Prostate gland (tissue), 2 donors: ENCODE measurements at places on chromosomes 7 and 10.

GRCh38 chr10:100996678-100997359 lies 2.8 kb upstream of the LZTS2 start:
- DNase-seq: no peak

GRCh38 chr7:136528329-136528728 lies 340.1 kb upstream of the CHRM2 start:
- no peak for DNase-seq

DNA sequence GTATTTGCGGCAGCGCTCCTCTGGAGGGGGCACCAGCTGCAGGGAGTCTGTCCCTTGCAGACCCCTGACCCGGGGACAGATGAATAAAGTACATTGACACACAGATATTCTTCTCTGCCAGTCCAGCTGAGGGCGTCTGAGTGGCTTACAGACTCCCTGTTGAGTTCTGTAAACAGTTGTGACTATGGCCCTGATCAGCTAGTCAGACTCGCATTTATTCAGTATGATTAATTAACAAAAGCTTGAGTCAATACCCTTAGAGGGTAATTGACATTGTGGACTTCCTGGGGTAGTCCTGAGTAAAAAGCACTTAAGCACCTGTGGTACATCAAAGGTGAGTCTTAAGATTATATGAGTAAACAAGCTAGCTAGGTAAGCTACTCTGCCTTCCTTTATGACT lies 21.0 kb downstream of the ANKRD30A start:
- no peak for DNase-seq

DNA sequence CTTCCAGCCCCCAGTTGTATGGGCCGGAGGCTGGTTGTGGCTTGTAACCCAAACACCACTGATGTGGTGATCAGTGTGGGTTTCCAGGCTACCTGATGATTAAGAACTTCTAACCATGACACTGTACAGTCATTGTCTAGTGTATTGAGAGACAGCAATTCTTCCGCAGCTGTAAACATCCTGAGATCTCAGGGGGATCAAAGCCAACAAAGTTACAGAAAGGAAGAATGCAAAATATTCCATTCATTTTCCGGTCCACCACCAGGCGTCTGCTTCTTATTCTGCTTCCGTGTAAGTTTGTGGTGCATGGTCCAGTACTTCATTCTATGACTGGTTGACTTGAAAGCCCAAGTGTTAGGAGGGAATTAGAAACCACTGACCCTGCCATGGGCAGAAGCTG lies 10.3 kb upstream of the GLI3 start:
- DNase-seq: no peak

DNA sequence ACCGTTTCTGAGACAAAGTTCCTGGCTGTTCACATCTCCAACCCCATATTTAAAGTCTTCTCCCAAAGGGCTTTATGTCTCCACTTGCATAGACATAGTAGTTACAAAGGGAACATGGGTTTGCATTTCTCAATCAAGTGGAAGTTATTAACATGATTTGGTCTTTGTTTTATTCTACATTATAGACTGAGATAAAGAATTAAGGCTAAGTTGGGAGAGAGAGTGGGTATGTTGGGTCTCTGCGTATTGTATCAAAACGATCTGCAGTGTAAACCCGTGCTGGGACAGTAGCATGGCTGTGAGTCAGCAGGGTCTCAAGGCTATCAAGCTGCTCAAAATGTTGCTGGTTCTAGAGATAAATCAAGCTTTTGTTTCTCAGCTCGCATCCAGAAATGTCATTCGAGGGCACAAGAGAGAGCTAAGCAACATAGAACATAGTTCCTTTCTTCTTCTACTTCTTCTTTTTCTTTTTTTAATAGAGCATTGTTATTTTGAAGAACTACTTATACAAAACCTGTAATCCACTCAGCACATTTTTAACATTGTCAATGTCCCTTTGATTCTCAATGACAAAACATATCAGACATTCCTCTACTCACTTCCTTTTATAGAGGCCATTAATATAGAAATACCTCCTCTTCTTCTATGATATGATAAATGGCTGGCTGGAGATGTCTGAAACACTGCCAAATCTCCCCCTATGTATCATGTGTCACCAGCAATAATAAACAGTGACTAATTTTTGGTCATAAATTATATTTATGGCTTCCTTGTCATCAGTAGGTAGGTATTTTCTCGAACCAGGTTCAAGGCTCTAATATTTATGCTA lies 34.5 kb upstream of the RHOBTB1 start:
- DNase-seq: no peak

DNA sequence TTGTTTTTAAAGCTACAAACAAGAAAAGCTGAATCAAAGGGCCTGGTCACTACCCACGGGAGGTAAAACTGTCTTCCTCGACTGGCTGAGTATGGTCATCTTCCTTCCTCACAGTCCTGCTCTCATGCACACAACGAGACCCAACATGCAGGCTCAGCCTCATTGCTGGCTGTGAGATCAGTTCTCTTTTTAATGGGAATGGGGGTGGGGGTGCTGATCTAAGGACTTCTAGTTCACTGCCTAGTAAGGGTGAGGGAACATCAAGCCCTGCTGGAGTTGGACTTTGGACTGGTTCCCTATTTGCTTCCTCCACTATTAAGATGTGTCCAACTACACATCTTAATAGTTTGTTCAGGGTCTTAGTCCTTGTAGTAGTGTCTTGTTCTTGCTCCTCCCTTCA lies 48.2 kb downstream of the ABCB4 start:
- no peak for DNase-seq

- no peak for DNase-seq
Measured at GRCh38 chr7:30080818-30081217, 52.6 kb downstream of the PLEKHA8 start.

- no peak for DNase-seq
Measured at GRCh38 chr7:105112440-105113418, 98.7 kb downstream of the KMT2E start.

DNA sequence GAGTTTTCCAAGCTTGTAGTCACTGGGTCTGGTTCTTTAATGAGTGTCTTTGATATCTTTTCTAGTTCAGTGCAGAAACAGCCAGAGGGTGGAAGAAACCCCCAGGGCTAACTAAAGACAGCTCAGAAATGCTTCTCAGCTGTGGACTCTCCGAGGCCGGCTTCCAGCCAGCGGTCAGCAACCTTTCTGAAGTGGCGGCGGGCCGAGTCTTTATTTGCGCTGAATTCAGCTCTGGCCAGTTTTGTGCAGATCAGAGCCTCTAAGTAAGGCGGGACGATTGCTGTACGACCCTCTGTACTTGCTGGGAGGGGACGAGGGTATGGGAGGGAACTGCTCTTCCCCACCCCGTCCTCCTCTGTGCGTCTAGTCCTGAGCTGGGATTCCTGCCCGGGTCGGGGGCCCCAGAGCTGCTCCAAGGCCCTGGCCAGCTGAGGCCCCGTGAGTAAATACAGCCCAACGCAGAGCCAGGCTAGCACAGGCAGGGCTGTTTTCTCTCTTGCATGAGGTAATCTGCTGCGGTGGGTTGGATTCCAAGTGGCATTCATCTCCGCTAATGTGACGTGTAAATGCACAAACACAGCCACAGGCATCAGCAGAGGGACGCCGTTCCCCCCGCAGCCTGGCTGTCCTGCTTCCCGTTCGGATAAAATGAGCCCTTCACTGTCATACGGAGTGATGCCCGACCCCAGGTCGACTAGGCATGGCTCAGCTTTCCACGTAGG lies 159.8 kb downstream of the PIP4K2A start:
- DNase-seq: peak; percentile 54

- no peak for DNase-seq
Measured at GRCh38 chr7:28410628-28411531, 1.4 kb upstream of the CREB5 start.

- DNase-seq: no peak
Measured at GRCh38 chr10:78905015-78905956, 163.5 kb upstream of the ZMIZ1 start.

DNA sequence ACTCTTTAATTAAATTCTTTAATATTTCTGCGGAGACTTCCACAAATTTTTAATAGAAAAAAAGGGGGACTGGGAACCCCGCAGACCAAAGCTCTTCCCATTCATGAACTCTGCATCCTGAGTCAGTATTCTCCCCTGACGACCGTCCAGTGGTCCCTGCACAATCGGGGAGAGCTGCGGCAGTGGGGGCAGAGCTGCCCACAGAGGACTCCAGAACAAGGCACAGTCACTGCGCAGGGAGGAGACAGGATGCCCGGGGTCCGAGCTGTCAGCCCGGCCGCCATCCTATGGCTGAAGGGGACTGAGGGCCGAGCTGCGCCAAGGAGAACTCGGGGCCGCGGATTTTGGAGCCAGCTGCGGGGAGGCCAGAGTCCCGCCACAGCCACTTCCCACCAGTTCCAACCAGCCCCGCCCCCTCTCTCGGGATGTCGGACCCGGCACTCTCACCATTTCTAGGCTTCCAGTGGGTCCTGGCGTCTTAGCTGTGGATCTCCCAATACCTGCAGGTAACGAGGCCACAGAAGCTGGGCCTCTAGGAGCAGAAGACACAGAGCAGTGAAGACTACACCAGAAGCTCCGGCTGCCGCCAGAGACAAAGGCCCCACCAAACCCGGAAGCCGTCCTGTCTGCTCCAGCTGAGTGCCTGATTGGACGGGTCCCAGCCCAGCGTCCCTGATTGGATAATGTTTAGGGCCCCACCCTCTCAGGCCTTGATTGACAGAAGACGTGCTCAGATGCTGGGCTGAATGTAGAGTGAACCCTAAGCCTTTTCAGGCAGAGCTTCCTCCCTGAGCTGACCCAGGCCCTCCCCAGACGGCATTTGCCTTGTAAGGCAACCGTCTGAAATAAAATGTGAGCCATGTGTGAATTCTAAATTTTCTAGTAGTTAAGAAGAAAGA lies at the start of gene ERV3-1:
Gene ERV3-1 (minus strand): TSS at position 594 of the 899 bp plus-strand sequence. CDS start 13,661 bp downstream, outside the sequence.
- DNase-seq: peak; percentile 97

- DNase-seq: no peak
Measured at GRCh38 chr10:71369602-71370001, 27.1 kb upstream of the CDH23 start.

- DNase-seq: no peak
Measured at GRCh38 chr10:117419921-117420320, 44.7 kb upstream of the PDZD8 start.

- no peak for DNase-seq
Measured at GRCh38 chr10:113528876-113529275, 24.0 kb upstream of the HABP2 start.

GRCh38 chr7:23218196-23218595 lies 28.4 kb upstream of the GPNMB start:
- DNase-seq: no peak

DNA sequence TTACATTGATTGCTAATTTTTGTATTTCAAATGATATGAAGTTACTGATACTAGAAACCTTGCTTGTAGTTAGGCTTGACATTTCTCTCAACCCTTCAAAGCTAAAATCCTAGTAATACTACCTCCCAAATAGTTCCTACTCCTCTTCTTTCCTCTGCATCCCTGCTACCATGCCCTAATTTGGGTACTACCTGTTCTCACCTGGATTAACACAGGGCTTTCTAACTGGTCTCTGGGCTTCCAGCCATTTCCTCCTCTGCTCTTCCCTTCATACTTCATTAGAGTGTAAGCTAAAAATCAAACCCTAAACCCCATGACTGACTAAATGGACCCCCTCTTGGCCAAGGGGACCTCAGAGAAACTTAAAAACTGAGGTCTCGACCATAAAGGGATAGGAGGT lies 112.4 kb downstream of the CHCHD3 start:
- no peak for DNase-seq

- DNase-seq: no peak
Measured at GRCh38 chr10:71217266-71218045, 5.1 kb downstream of the UNC5B start.

GRCh38 chr10:100114460-100114859 lies 32.8 kb upstream of the CPN1 start:
- no peak for DNase-seq

- no peak for DNase-seq
Measured at GRCh38 chr10:133476641-133476990, 22.9 kb downstream of the SCART1 start.

GRCh38 chr10:87724789-87725188 lies 65.1 kb downstream of the PAPSS2 start:
- no peak for DNase-seq

DNA sequence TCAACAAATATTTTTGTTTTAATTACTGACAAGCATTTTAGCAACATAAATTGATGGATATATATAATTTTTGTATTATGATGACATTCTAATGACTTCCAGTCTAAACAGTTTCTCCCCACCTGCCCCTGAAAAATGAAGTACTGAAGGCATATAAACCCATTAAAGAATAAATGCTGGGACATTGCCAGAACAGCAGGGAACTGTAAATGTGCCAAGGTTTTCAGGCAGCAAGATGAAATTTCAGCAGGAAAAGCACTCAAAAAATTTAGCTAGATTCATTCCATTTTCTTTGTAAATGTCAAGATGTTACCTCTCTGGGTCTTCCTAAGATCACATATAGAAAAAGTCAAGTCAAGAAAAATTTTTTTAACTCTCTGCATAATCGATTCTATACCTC lies 11.0 kb upstream of the TLL2 start:
- DNase-seq: no peak

- no peak for DNase-seq
Measured at GRCh38 chr10:100873827-100874326, 38.9 kb upstream of the SLF2 start.

DNA sequence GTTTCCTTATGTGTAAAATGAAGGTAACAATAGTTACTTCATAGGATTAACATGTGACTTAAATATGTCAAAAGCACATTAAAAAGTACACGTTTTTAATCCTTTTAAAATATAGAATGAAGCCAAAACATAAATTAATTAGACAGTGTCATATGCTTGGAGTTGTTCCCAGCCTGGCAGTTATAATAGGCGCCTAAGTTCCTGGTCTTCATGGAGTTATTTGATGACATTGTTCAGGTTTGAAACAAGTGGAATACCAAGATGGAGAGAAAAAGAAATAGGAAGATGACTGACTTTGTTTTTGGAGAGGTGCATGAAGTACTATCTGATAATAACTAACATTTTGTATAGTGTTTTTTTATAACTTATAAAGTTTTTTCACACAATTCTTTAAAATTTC lies 67.3 kb downstream of the ZNRF2 start:
- DNase-seq: no peak

GRCh38 chr7:8130663-8131062 lies 131.3 kb downstream of the ICA1 start:
- DNase-seq: no peak

GRCh38 chr10:102175415-102175814 lies 23.2 kb downstream of the NOLC1 start:
- DNase-seq: no peak

GRCh38 chr10:26781797-26782196 lies 79.0 kb downstream of the ABI1 start:
- DNase-seq: no peak

DNA sequence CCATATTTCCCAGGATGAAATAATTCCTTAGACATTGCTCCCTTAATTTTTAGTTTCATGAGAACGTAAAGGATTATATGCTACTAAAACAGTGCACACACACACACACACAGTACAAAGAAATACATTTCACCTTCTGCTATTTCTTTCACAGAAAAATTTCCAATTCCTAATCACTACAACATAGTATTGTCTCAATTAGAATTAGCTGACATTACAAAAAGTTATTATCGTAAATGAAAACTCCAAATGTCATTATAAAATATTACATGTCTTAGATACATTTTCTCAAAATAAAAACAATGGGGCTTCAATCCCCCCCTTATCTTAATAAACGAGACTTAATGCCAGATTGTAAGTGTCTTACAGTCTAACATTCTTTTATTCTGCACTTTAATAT lies 12.3 kb upstream of the RUFY2 start:
- no peak for DNase-seq
